ENCODE measurements at places on chromosomes 7 and 10. TPM values are rescaled to one million over a fixed set of nuclear protein-coding genes. Genes with fewer than 3 reads are reported as not detected.

DNA sequence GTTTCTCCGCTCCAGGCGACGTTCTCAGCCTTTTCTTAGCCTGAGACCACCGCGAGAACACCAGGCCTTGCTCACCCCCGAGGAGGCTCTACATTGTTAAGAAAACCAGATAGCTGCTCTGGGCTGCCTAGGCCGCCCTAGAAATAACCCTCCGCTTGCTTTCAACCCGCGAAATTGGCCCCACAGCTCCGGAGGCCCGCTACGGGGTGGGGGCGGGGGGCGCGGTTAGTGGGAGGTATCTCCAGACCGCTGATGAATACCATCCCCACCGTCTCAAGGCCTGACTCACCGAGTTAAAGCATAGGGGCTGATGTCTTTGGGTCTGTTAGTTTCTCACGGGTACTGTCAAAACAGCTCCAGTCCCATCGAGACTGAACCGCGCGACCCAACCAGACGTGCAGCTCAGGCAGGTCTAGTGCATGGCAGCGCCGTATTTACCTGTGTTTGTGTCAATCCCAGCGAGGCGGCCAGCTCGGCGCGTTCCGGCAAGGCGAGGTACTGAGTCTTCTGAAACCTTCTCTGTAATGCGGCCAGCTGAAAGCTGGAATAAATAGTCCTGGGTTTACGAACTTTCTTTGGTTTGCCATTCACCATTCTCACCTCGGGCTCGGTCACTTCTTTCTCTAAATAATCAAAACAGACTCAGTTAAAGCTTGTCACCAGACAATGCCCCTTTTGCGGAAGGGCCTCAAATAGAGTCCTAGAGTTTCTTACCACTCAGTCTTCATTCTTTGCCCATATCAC is 2.7 kb downstream of the DLX5 start:
- peaks cover 58% of the 10 kb centered on the region for H3K4me1 ChIP-seq
- peaks cover 99% of the 10 kb centered on the region for H3K27me3 ChIP-seq
- no peak for DNase-seq
- no peaks in the 10 kb centered on the region for H3K36me3 ChIP-seq
- no peak overlapping the region for H3K4me3 ChIP-seq
- H3K27ac ChIP-seq, result no peak overlapping the region

DNA sequence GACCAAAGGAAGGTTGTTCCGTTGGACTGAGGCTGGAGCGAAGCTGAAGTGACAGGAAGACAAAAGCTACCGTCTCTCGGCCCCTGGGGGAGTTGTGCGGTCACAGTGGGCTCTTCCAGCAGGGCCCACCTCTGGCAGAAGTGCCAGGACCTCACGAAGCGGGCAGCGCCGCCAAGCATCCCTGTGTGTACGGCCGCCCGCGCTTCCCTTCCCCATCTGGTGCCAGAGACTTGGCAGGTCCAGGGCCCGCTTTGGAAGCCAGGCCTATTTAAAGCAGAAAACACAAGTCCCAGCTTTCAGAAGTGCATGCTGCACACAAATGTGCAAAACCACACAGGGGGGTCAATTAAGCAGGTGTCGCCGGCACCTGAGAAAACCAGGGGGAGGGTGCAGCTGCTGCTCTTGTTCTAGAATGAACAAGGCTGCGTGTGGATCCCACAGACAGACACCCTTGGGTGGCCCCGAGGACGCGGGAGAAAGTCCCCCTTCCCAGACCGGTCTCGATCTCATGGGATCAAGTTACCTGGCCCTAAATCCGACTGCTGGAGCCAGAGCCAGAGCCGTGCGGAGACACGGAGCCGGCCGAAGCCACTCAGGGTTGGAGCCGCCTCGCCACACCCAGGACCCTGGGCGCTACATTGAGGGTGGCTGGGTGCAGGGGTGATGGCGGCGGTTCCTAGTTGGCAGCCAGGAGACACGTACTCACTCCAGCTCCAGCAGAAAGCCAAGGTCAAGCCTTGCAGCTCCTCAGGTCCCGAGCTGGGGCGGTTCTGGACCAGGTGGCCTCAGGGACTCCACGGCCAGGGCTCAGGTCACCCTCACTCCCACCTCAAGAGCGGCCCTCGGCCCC is 51.8 kb upstream of the PPP2R2D start:
- peak; percentile 57 for DNase-seq
- H3K36me3 ChIP-seq, result no peaks in the 10 kb centered on the region
- H3K4me1 ChIP-seq, result no peaks in the 10 kb centered on the region
- no peak overlapping the region for H3K27ac ChIP-seq

GRCh38 chr10:79181227-79181626 is 112.5 kb downstream of the ZMIZ1 start:
- H3K36me3 ChIP-seq, result no peaks in the 10 kb centered on the region
- no peak overlapping the region for H3K4me3 ChIP-seq
- peak overlapping the region; percentile 82 for H3K27ac ChIP-seq
- peaks cover 100% of the 10 kb centered on the region for H3K4me1 ChIP-seq
- H3K27me3 ChIP-seq, result no peaks in the 10 kb centered on the region
- no peak for DNase-seq

Gene SMO
- 9.8 TPM for total RNA-seq

Gene WNT8B
- total RNA-seq, result not detected
